ENCODE measurements at places on chromosomes 3 and 15.

DNA sequence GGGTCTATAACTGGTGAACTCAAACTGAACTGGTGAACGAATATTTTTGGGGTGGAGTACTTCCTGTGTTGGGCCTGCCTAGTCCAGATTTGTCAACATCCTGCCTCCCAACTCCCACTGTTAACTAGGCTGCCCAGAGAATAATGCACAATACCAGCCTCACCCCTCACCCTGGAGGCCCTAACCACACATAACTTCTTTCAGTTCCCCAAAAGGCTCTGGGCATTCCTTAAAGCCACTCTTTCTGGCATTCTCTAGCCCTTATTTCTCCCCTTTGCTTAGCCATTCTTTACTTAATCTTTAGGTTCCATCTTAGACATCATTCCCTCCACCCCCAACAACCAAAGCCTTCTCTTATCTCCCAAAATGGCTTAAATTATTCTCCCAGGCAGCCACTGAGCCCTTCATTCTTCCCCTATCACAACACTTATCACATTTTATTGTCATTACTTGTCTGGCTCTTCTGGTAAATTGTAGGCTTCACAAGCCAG, 9.1 kb upstream of the SEC11A start:
- DNase-seq: no peak

GRCh38 chr3:138376663-138377062, 28.3 kb downstream of the MRAS start:
- no peak for DNase-seq

- no peak for DNase-seq
These were observed 53.9 kb downstream of the MRPS25 start for GRCh38 chr3:15011174-15011573.

- DNase-seq: no peak
These were observed 26.4 kb downstream of the TIGIT start for GRCh38 chr3:114320246-114320645.

- DNase-seq: no peak
These were observed 3.5 kb upstream of the CLRN1 start for GRCh38 chr3:150975992-150976368.

GRCh38 chr3:53511246-53511645, 16.8 kb downstream of the CACNA1D start:
- DNase-seq: no peak

GRCh38 chr3:144073698-144074097, 102.1 kb downstream of the DIPK2A start:
- DNase-seq: no peak

GRCh38 chr15:48411971-48412591, 80.9 kb downstream of the DUT start:
- DNase-seq: no peak

- DNase-seq: no peak
These were observed 23.5 kb upstream of the ARPIN start for GRCh38 chr15:89936051-89936785.

DNA sequence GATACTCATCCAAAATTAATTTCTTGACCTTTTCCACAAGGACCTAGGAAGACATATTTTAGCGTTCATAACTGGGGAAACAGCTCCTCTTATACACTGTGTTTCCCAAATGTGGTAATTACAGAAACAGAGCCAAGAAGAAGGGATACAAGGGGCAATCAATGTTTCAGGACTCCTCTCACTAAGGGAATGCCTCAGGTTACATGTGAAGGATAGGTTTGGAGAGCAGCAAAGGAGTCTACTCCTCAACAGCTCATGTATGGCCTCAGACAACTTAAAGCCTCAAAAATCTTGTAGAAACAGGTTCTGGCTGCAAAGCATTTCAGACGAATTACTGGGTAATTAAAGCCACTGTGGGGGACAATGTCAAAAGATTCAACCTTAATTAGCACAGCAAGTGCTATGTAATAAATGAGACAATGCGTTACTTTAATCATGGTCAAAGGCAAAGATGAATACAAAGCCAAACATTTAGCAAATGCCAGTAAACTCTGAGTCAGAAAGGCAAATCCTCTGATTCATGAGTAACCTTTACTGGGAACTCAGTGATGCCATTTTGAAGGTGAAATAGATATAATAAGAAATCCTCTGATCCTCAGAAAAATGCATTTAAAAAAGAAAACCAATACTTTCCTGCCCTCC, 1111.2 kb downstream of the TUSC7 start:
- no peak for DNase-seq

GRCh38 chr3:20111836-20112235, 71.6 kb downstream of the KAT2B start:
- no peak for DNase-seq
